ENCODE measurements at places on chromosomes 4 and X.

GRCh38 chr4:8730681-8731080 lies 138.1 kb downstream of the CPZ start:
- no peak for DNase-seq

DNA sequence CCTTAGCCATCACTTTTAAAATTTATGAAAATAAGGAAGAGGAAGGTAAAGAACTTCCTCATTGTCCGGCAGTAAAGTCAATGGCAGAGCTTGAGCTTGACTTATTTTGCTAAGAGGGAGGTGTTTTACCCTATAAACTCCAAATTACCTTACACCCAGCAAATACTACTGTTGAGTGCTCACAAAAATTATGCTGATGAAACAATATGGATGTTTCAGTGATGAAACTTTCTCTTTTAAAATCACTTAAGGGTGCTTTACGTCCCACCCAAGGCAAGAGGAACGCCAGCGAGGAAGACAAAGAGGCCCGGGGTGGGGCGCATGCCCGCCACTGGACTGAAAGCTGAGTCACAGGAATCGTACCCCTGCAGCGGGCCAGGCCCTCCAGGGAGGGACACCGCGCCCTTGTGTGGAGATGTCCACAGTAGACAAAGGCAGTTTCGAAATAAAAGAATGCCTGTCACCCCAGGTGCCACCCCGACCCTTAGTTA lies 560 bp upstream of the TMSB4X start:
- peak; percentile 76 for DNase-seq

- no peak for DNase-seq
These were observed 57.8 kb downstream of the GPRIN3 start for GRCh38 chr4:89249716-89250361.

DNA sequence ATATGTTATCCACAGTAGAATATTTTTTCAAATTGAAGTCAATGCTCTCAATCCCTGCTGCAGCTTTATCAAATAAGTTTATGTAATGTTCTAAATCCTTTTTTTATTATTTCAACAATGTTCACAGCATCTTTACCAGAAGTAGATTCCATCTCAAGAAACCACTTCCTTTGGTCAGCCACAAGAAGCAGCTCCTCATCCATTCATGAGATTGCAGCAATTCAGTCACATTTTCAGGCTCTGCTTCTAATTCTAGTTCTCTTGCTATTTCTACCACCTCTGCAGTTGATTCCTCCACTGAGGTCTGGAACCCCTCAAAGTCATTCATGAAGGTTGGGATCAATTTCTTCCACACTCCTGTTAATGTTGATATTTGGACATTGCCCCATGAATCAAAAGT lies 2301.3 kb upstream of the TENM3 start:
- DNase-seq, result peak; percentile 23

DNA sequence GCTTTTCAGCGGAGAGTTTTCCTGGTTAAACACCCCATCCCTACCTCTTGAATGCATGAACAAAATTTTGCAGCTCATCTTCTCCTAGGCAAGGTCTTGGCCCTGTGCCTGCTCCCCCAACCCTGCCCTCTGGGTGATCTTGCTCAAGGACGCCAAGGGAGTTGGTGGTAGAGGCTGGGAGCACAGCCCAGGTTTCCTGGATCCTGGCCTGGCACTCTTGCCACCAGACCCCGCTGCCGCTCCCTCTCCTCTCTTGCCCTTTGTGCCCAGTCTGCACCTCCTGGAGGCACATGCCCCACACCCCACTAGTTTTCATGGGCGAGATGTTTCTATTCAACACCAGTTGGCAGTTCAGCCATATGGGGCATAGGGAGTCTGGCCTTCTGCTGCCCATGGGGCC lies 37.3 kb downstream of the TSC22D3 start:
- DNase-seq, result no peak

- DNase-seq, result no peak
These were observed 29.9 kb downstream of the TRMT2B start for GRCh38 chrX:101022020-101022419.

DNA sequence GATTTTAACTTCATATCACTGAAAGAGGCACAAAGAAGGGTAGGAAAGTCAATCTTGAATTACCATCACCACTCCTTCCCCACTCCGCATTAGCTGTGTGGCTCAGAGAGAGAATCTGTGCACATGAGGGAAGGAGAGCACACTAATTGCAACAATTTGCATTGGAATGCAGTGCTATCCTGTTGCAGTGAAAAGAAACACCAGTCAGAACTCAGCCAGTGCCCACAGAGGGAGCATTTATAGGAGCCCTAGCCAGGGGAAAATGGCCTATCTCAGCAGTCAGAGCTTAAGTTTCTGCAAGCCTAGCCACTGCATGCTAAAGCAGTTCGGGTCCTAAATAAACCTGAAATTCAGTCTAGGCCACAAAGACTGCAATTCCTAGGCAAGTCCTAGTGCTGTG lies 159.4 kb upstream of the AR start:
- no peak for DNase-seq

DNA sequence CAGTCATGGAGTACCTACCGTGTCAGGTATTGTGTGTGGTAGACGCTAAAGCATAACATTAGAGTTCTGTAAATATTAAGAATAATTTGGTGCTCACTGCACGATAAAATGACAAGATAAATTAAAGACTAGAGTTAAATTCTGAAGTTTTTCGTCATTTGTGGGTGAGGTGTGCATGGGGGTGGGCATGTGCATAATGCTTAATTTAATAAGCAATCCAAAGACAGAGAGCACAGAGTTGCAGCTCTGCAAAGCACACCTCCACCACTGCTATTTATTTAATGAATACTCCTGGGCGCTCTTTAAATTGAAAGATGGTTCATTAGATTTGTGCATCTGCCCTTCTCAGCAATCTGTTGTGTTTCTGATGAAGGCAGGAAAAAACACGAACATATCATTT lies 62.6 kb downstream of the GATB start:
- DNase-seq, result no peak

DNA sequence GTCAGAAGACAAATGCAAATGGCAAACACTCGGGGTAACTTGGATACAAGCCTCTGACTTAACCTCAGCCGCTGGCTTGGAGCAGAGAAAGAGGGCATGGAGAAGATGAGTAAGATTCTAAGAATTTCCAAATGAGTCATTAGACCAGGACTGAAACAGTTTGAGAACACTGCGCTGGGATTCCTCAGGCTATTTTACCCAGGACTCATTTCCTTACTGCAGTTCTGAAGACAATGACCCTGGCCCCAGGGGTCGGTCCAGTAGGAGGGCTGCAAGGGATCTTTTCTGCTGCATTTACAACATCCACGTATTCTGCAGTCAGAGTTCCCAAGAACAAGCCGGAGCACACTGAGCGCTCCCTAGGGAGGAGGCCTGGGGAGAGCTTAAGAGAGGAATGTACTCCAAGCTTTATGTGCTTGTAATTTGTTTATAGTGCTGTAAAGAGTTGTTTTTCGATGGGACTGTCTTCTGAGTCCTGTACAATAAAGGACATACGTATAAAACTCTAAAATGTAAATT lies 27.3 kb upstream of the SORBS2 start:
- no peak for DNase-seq

GRCh38 chrX:77640702-77641101 lies 145.3 kb downstream of the ATRX start:
- DNase-seq, result no peak

DNA sequence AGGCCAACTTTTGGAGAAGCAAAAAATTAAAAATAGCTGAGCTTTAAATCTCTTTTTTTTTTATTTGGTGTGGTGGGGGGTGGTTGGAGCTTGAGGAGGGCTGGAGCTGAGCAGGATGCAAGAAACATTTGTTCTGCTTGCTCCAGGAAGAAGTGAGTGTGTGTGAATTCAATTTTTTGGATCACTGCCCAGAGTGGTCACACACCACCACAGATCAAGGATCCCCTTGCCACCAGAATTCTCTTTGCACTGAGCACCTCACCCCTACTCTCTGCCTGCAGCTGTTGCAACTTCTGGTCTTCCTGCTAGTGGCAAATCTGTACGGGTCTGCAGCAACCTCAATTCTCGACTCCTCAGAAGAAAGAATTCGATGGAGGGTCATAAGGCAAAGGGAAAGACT lies 19.9 kb upstream of the PLP1 start:
- DNase-seq, result peak; percentile 13

DNA sequence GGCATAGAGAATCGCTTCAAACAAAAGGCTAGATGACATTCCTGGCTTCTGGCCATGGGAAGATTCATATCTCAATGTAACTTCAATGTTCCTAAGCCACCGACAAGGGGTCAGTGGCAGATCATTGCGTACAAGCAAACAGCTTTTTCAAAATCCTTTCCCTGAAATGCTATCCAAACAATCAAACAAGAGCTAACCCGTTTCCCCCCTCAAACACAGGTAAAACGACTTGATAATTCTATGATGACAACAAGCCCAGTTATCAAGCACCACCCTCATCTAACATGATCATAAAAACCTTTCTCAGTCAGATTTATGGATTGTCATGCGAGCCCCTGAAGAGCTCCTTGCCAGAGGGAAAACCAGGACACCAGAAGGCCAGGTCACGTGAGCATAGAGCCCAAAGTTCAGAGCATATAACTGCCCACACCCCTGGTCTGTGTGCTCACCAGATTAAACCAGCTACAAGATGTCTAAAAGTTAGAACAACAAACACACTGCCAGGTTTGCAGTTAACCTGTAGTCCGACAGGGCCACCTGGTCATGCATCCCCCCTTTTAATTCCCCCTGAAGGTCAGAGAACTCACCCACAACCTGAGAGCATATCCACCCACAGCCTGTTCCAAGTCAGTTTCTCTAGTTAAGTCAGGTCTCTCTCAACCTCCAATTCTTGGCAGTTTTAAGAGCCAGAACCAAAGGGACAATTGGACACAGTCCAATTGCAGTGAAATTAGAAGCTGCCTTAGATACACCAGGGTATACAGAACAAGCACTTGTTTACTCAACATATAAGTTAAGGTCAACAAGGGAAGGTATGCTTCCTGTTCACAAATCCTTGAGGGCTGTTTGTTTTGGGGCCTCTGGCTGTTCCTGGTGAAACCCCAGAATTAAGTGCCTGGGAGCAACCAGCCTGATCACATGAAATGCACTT lies 248.1 kb upstream of the PPARGC1A start:
- DNase-seq, result no peak

GRCh38 chr4:80535551-80535950 lies 200.0 kb downstream of the CFAP299 start:
- DNase-seq, result no peak

DNA sequence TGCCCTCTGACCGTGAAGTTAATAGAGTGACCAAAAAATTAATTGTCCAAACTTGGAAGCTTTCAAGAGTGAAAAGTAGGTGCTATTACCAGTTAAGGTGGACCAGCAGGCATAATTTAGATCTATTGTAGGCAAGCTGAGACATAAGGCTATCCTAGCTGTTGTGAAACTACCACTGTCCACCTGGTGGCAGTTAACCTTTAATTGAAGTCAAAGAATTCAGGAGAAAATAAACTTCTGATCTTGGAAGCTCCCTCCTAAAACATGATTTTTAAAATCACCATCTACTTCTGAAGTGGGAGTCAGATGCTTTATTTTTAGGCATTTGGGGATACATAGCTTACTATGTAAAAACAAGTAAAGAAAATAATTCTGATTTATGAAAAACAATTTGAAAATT lies 636.3 kb upstream of the HTR2C start:
- no peak for DNase-seq

DNA sequence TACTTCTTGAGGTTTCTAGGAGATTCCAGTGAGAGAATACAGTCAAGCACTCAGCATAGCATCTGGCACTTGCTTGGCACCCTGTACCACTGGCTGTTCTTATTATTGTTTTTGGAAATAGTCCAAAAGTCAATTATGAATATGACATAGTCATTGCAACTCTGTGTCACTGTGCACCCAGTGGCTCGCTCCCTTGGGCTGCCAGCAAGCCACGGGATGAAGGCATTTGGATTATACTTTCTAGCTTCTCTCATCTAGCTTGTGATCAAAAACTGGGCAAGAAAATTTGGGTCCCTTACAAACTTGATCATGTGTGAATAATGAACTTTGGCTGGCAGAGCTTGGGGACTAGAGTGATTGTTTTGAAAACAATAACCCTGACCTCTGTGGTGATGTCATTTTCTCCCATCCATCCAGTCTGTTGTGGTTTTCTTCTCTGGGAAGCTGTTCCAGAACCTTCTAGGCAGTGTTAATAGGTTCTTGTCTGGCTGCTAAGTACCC lies 32.7 kb upstream of the LIMCH1 start:
- no peak for DNase-seq

GRCh38 chr4:162957521-162958143 lies 209.1 kb downstream of the NAF1 start:
- peak; percentile 3 for DNase-seq

DNA sequence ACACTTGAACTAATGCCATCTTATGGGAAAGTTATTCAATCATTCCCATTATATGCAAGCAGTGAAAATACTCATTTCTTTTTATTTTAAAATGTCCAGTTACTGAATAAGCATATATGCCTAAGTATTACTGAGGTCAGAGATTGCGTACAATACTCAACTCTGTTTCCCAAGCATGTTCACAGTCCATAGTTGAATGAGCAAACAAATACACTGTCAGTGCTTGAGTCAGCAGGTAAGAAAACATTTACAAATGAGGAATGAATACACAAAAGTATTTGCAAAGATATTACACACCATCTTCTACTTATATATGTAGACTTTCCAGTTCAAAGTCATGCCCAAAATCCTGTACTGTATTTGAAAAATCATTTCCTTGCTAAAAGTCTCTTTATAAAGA lies 74.1 kb downstream of the TSPAN5 start:
- no peak for DNase-seq

GRCh38 chr4:158102904-158103303 lies 69.9 kb downstream of the GASK1B start:
- no peak for DNase-seq

- peak; percentile 71 for DNase-seq
These were observed 10.5 kb upstream of the ZCCHC13 start for GRCh38 chrX:74293343-74293946.

DNA sequence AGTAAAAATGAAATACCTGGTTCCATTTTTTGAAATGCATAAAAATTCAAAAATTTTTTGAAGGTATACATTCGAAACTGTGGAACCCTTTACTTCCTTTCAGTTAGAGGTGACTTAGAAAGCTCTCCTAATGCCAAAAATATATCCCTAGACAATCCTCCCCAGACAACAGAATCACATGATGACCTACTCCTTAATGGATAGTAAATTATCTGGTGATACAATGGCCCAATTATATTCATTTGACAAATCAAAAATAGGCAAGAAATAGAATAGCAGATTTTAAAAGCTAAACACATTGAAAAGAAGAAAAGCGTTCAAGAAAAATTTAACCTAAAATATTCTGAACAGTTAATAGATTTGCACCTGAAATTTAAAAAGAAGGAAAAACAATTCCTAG lies 3.5 kb upstream of the UGT2A2 start:
- DNase-seq, result no peak

- DNase-seq, result no peak
These were observed 753.6 kb downstream of the RAPGEF2 start for GRCh38 chr4:159856451-159856850.

All from KBM-7 (cell line).